Type B pancreatic cell (in vitro differentiated cells): ENCODE measurements at places on chromosomes 13 and 19.
A peak's percentile ranks its signal among the peaks of the same experiment; 100 is the strongest.

DNA sequence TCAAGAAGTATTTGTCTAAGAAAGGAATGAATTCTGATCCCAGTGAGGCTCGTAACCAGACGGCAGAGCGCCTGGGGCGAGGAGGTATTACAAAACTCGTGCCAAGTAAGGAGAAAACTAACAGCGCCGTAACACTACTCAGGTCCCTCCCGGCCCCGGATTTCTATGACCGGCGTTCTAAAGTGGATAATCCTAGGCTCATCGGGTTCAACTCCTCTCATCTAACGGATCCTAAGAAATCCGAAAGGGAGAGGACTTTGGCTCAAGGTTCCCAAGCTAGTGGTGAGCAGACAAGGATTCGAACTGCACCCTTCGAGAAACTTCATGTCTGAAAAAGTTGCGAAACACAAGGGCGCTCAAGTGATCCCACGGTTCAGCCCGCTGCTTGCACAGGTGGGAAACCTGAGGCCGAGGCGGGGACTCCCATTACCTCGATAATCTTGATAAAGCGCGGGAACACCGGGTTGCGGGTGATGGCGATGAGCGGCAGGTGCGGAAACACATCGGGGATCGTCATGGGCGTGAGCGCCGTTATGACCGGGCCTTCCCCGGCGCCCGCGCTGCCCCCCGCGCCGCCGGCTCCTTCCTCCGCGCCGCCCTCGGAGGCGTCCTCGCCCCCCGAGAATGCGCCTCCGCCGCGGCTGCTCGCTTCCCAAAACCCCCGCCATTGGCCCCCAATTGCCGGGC is 529 bp downstream of the LONP1 start:
- H3K4me3 ChIP-seq = peak overlapping the region; percentile 95
- peak overlapping the region; percentile 98 for H3K27ac ChIP-seq
- H3K36me3 ChIP-seq = no peaks in the 10 kb centered on the region
- DNase-seq = no peak

GRCh38 chr13:45751885-45752284 is 49.8 kb downstream of the CBY2 start:
- H3K4me3 ChIP-seq = no peak overlapping the region
- peaks cover 3% of the 10 kb centered on the region for H3K27me3 ChIP-seq
- no peak for DNase-seq
- H3K27ac ChIP-seq = no peak overlapping the region

GRCh38 chr19:8208119-8208921 is 850 bp upstream of the CERS4 start:
- H3K27me3 ChIP-seq = peaks cover 4% of the 10 kb centered on the region
- peaks cover 5% of the 10 kb centered on the region for H3K36me3 ChIP-seq
- peak overlapping the region; percentile 86 for H3K4me3 ChIP-seq

DNA sequence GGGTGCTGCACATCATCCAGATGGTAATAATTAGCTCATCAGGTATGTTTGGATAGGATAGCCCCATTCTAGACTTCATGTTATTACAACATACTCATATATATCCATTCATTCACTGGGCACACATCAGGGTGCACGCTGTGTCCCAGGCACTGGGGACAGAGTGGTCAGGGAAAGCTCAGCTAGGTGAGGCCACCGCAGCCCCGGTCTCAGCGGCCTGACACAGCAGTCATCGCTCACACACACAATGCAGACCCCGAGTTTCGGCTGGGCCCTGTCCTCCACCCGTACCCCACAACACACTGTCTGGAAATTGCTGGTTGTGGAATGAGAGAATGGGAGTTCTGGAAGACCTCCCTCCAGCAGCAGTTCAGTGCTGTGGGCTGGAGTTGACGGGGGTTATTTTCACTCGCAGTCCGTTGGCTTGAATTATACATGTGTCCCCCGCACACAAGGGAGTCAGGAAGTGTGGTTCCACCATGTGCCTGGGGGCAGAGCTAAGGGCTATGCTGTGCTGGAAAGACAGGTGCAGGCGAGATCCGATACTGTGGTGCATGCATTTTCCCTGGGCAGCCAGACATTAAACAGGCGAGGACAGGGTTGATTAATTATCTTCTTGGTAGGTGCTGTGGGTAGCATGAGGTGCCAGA is 257.6 kb downstream of the TEX29 start:
- peaks cover 19% of the 10 kb centered on the region for H3K4me1 ChIP-seq
- H3K4me3 ChIP-seq = no peak overlapping the region
- no peak overlapping the region for H3K27ac ChIP-seq
- no peaks in the 10 kb centered on the region for H3K27me3 ChIP-seq

GRCh38 chr19:57802269-57802668 is 12.4 kb downstream of the ZNF552 start:
- peaks cover 53% of the 10 kb centered on the region for H3K4me1 ChIP-seq
- H3K27ac ChIP-seq = peak overlapping the region; percentile 88
- H3K27me3 ChIP-seq = no peaks in the 10 kb centered on the region
- DNase-seq = no peak
- peaks cover 28% of the 10 kb centered on the region for H3K36me3 ChIP-seq

DNA sequence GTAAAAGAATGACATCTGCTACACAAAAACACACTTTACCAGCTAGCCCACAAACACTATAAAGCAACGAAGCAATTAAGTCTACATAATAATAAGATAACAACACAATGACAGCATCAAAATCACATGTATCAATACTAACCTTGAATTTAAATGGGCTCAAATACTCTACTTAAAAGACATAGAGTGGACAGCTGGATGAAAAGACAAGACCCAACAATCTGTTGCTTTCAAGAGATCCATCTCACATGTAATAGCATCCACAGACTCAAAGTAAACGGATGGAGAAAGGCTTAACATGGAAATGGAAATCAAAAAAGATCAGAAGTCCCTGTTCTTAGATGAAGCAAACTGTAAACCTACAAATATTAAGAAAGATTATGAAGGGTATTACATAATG is 2175.9 kb downstream of the PCDH9 start:
- no peaks in the 10 kb centered on the region for H3K4me1 ChIP-seq
- no peak overlapping the region for H3K27ac ChIP-seq
- no peaks in the 10 kb centered on the region for H3K36me3 ChIP-seq
- no peak for DNase-seq
- no peaks in the 10 kb centered on the region for H3K27me3 ChIP-seq

- peaks cover 28% of the 10 kb centered on the region for H3K4me1 ChIP-seq
- no peak for DNase-seq
- no peaks in the 10 kb centered on the region for H3K27me3 ChIP-seq
- peaks cover 29% of the 10 kb centered on the region for H3K36me3 ChIP-seq
- no peak overlapping the region for H3K4me3 ChIP-seq
- H3K27ac ChIP-seq = peak overlapping the region; percentile 11
Measured at GRCh38 chr13:110627761-110628476, 12.6 kb downstream of the NAXD start.

DNA sequence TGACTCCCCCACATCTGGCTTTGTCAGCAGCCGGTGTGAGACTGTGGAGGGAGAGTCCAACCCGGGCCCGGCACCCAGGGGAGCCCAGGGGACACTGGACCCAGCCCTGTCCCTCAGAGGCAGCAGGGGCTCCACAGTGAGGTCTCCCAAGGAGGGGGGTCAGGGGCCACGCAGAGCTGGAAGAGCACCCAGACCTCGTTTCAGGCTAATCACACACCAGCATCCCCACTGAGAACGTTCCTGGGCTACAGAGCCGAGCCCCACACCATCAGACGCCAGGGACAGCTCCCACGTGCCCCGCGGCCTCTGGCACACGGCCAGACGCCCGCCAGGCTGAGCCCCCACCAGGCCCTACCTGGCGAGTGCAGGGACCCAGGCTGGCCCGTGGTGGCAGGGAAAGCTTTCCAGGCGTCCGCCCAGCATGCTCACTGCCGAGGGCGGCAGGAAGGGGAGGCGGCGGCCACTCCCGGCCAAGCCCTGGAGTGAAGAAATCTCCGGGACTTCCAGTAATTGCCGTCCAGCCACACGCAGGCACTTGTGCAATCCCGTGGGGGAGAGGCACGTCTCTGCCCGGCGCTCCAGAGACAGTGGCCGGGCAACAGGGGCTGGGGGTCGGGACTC is 19.2 kb downstream of the SBNO2 start:
- no peaks in the 10 kb centered on the region for H3K36me3 ChIP-seq
- H3K27me3 ChIP-seq = no peaks in the 10 kb centered on the region
- DNase-seq = no peak
- H3K4me3 ChIP-seq = no peak overlapping the region
- no peaks in the 10 kb centered on the region for H3K4me1 ChIP-seq

DNA sequence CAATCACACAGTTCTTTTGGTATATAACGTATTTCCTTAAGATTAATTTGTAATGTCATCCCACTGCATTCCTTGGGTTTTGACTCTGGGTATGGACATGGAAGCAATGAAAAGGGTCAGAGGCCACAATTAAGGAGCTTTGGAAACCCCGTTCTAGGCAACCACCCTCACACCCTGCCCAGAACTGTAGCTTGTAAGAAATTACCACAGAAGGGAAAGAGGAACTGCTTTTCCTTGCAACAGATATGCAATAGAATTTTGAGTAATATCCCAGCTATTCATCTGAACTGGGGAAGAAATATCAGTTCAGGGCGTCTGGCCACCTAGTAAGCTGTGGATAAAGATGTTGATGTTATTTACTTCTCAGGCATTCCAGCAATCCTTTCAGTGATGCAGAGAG is 985 bp upstream of the CLC start:
- DNase-seq = no peak
- H3K36me3 ChIP-seq = no peaks in the 10 kb centered on the region
- no peak overlapping the region for H3K4me3 ChIP-seq
- H3K27ac ChIP-seq = no peak overlapping the region

GRCh38 chr19:7902796-7903243 is 857 bp upstream of the MAP2K7 start:
- no peaks in the 10 kb centered on the region for H3K27me3 ChIP-seq
- H3K4me3 ChIP-seq = peak overlapping the region; percentile 92
- DNase-seq = no peak
- H3K27ac ChIP-seq = peak overlapping the region; percentile 97

DNA sequence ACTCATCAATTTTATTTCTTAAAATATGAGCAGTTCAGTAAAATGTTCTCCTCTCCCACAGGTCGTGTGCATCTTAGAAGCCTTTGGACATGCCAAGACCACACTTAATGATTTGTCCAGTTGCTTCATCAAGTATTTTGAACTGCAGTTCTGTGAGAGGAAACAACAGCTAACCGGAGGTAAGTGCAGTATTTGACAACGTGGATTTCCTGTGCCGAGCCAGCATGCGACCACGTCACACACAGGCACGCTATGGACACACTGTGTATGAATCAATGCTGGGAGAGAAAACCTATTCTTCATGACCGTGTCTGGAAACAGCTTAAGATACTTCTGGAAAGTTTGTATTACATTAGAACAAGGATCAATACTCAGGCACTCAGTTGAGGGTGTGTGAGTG is 268.5 kb downstream of the MYO16 start:
- DNase-seq = no peak
- peaks cover 3% of the 10 kb centered on the region for H3K27me3 ChIP-seq
- H3K4me1 ChIP-seq = peaks cover 3% of the 10 kb centered on the region
- H3K27ac ChIP-seq = no peak overlapping the region

DNA sequence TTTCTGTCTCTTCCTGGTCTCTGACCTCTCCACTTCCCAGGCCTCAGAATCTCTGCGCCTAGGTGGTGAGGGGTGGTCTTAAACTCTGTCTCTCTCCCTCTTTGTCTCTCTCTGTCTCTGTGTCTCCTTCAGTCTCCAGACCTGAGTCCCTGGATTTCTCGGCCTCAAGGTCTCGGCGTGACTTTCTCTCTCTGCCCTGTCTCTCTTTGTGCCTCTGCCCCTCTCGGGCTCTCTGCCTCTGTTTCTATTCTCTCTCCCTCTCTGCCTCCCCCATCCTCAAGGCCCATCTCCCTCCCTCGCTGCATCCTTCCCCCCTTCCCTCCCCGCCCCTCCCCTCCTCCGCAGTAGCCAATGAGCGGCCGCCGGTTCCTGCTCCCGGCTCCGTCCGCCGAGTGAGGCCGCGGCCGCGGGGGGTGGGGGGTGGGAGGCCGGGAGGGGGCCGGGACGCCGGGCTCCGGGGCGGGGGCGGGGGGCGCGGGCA is at the start of gene CACNG7:
Gene CACNG7, plus strand, starts transcription at position 344 of the 481 bp plus-strand sequence. CDS start 3,554 bp downstream, outside the sequence.
- peaks cover 87% of the 10 kb centered on the region for H3K27me3 ChIP-seq
- H3K36me3 ChIP-seq = no peaks in the 10 kb centered on the region
- no peak for DNase-seq
- peaks cover 13% of the 10 kb centered on the region for H3K4me1 ChIP-seq
- peak within 1 kb of the TSS; percentile 63 for H3K27ac ChIP-seq

- peaks cover 31% of the 10 kb centered on the region for H3K4me1 ChIP-seq
- peak overlapping the region; percentile 98 for H3K27ac ChIP-seq
- peak overlapping the region; percentile 61 for H3K4me3 ChIP-seq
- DNase-seq = no peak
- H3K36me3 ChIP-seq = no peaks in the 10 kb centered on the region
Measured at GRCh38 chr19:18291019-18291524, 9.7 kb upstream of the JUND start.

DNA sequence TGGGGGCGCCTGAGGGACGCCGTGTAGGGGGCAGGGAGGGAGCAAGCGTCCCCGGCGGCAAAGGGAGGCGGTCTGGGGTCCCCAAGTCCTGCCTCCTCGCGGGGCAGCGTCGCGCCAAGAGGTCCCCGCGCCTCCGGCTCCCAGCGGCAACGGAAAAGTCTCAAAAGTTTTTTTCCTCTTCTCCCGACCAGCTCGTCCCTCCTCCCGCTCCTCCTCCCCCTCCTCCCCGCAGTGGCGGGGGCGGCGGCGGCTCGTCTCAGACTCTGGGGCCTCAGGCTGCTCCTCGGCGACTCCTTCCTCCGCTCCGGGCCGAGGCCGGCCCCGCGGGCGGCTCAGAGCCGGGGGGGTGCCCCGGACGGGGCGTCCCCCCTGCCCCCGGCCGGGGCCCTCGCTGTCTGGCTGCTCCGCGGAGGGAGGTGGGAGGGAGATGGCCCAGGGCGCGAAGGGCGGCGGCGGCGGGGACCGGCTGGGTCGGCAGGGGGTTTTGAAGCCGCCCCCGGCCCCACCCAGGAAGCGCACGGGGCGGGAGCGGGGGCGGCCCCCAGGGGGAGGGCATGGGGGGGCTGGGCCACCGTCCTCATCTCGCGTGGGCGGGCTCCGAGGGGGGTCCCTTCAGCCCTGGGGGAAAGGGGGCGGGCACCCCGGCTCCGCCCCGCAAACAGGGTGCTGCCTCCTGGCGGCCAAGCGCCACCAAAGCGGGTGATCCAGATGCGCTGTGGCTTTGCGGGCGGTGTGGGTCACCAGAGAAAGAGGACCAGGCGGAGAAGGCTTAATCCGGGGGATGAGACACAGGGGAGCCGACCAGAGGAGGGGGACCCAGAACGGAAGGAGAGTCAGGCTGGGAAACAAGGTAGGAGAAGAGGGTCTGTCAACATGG is at the start of gene TGFB1:
Gene TGFB1, minus strand, starts transcription at position 457 of the 877 bp plus-strand sequence. CDS start 878 bp downstream, outside the sequence.
- H3K4me3 ChIP-seq = peak within 1 kb of the TSS; percentile 90
- peaks cover 20% of the 10 kb centered on the region for H3K4me1 ChIP-seq
- no peak within 1 kb of the TSS for H3K27ac ChIP-seq
- H3K36me3 ChIP-seq = peaks cover 5% of the 10 kb centered on the region
